ENCODE measurements at places on chromosomes 1 and 21. TPM values are rescaled to one million over a fixed set of nuclear protein-coding genes. Genes with fewer than 3 reads are reported as not detected.

- peak; percentile 34 for DNase-seq
Observed at GRCh38 chr1:240070188-240070587, 21.5 kb upstream of the FMN2 start.

GRCh38 chr1:207518608-207519236, 22.8 kb downstream of the CR1 start:
- DNase-seq, result no peak

GRCh38 chr1:42165511-42166210, 1.1 kb upstream of the GUCA2A start:
- DNase-seq, result peak; percentile 33

- DNase-seq, result no peak
Observed at GRCh38 chr1:194717941-194718340, 1531.5 kb upstream of the B3GALT2 start.

GRCh38 chr1:35453031-35453430, 104.2 kb downstream of the KIAA0319L start:
- DNase-seq, result no peak

- DNase-seq, result no peak
Observed at GRCh38 chr1:31371121-31371959, 1.5 kb downstream of the FABP3 start.

DNA sequence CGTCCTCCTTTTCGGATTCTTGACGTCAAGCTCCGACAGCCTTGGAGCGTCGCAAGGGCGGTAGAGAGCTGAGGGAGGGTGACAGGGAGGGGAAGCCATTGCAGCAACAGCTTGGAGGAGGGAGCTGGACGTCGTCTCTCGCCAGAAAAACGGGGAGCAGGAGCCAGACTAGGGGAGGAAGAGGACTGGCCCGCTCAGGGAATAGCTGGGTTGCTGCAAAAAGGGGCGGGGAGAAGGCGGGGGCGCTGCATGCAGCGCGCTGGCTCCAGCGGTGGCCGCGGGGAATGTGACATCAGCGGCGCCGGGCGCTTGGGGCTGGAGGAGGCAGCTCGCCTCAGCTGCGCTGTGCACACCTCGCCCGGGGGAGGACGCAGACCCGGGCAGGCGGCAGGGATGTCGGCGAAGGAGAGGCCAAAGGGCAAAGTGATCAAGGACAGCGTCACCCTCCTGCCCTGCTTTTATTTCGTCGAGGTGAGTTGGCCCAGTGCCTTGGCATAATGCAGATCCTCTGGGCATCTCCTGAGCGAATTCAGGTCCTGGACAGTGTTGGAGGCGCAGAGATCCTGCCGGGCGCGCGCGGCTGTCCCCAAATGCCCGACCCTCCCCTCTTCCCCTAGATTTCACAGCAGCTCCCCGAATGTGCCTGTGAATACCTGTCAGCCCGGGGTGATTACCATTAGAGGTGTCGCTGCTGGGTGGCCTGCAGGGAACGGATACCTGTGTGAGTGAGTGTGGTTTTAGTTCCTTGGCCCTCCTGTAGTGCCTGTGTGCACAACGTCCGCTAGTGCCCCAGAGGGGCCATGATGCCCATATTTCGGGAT, at the start of gene PLPPR4:
PLPPR4 (plus strand) TSS at position 292 of the 821 bp plus-strand sequence; CDS start at position 394, 102 bp downstream.
- DNase-seq, result peak; percentile 22

GRCh38 chr1:1221887-1222574, 8.1 kb upstream of the TNFRSF4 start:
- no peak for DNase-seq

- DNase-seq, result no peak
Observed at GRCh38 chr1:171625225-171625624, 3.2 kb downstream of the MYOCOS start.

DNA sequence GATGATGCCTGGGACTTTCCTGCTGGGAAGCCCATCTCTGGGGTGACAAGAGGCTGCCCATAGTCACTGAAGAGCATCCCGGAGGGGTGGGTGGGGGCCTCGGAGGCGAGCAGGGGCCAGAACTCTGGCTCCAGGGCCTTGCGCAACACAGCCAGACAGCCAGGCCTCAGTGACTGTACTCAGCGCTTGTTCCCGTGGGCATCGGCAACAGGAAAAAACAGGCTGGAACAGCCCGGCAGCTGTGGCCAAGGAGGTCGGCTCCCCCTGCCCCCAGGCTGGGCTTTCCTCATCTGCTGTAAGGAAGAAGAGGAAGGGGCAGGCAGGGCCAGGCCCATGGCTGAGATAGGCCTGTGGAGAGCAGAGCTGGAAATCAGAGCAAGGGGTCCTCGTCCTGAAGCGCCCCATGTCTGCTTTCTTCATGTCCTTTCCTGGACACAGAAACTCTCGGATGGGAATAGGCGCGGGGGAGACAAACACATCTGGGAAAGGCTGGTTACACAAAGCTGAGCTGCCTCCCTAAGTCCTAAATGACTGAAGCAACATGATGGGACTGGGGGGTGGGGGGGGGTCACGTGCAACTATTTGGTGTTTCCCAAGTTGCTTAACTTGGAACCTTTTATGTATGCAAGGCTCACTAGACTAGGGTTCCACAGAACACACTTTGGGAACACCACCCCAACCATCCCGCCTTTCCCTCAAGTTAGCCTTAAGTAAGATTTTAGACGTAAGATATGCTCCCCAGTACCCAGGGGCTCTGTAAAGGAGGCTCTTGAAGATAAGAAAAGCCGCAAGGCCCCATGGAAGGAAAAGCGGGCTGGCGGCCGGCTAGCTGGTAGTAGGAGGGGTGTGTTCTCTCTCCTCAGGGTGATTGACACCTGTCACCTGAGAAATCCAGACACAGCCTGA, 30.7 kb downstream of the HSPG2 start:
- peak; percentile 96 for DNase-seq

- DNase-seq, result no peak
Observed at GRCh38 chr1:93033785-93034184, 45.3 kb upstream of the MTF2 start.

GRCh38 chr21:26842974-26843932, 2.0 kb downstream of the ADAMTS1 start:
- peak; percentile 96 for DNase-seq

GRCh38 chr1:204150702-204151551, 917 bp downstream of the ETNK2 start:
- no peak for DNase-seq

DNA sequence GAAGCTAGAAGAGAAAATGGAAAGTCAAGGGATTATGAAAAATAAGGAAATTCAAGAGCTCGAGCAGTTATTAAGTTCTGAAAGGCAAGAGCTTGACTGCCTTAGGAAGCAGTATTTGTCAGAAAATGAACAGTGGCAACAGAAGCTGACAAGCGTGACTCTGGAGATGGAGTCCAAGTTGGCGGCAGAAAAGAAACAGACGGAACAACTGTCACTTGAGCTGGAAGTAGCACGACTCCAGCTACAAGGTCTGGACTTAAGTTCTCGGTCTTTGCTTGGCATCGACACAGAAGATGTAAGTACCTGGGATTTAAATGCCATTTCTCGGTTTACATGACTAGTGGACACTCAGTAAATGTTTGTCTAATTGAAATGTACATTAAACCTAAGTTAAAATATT, 40.0 kb downstream of the CENPF start:
- no peak for DNase-seq

DNA sequence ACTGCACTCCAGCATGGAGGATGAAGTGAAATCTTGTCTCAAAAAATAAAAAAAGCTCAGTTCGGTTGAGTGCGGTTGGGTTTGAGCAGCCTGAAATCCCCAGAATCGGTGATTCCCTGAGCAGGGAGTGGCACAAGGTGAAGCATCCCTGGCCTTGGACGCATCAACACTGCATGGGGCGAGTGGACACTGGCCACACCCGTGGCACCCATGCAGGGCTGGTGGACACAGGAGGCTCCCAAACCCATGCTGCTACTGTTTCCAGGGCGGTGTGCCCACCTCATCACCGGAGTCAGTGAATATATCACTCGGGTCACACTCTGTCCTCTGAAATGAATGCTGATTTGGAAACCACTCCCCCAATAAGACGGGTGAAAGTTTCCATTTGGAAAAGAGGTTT, 53.4 kb upstream of the ACTRT2 start:
- DNase-seq, result no peak

DNA sequence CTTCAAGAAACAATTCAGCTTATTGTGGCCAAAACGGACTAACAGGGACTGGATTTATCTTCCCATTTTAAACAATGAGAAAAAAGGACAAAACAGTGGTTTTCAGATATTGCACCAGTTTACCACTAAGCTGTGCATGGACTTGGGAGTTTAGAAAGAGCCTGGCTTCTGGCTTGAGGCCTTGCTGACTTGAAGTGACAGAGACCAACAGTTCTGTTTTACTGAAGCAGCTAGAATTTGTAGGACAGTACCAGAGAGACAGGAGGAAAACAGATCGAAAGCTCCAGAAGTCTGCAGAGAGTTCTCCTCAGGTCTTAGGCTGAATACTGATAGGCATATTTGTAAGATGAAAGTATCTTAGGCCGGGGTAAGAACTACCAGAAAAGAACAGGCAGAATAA, 20.5 kb downstream of the FCRL4 start:
- no peak for DNase-seq

LRRC39 gene
- not detected for total RNA-seq

OR2M3 gene
- not detected for total RNA-seq

BTBD19 gene
- 7.0 TPM for total RNA-seq

SETDB1 gene
- total RNA-seq, result 38.1 TPM

ARV1 gene
- 12.7 TPM for total RNA-seq

C1QC gene
- not detected for total RNA-seq

PLCH2 gene
- under 0.01 TPM for total RNA-seq

CSF1 gene
- 19.6 TPM for total RNA-seq

LRRC40 gene
- 36.6 TPM for total RNA-seq

BARHL2 gene
- total RNA-seq, result not detected

PRELP gene
- not detected for total RNA-seq

COX20 gene
- 33.0 TPM for total RNA-seq
